ENCODE measurements at places on chromosomes 5 and 9. TPM values are rescaled to one million over a fixed set of nuclear protein-coding genes. Genes with fewer than 3 reads are reported as not detected.

DNA sequence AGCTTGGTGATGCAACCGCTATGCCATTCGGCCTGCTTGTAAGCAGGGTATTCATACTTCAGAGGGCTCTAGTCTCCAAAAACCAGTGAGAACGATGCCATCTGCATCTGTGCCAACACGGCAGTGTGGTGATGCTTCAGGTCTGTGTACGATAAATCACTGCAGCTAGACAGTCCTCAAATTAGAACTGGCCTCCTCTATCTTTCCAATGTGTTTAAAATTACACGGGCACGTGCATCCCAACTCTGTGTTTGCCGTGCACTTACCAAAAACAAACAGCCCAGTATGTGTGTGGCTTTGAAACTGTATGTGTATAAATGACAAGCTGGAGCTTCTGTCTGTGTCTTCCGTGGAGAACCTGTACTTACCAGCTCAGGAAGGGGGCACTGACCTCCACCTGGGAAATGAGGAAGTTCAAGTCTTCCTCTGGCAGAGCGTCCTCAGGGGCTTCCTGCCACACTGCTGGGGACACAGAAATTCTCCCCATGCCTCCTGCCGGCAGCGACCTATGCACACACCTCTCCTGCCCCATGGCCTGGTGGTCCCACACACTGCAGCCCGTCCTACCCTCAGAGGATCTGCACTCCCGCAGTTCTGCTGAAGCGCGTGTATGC, 12.3 kb downstream of the MED10 start:
- no peaks in the 10 kb centered on the region for H3K27me3 ChIP-seq
- no peak overlapping the region for H3K4me3 ChIP-seq
- no peaks in the 10 kb centered on the region for H3K4me1 ChIP-seq

GRCh38 chr5:8185852-8186251, 316.9 kb downstream of the MTRR start:
- H3K27ac ChIP-seq = no peak overlapping the region
- H3K4me1 ChIP-seq = no peaks in the 10 kb centered on the region
- no peak for DNase-seq
- H3K4me3 ChIP-seq = no peak overlapping the region
- no peaks in the 10 kb centered on the region for H3K36me3 ChIP-seq
- no peaks in the 10 kb centered on the region for H3K27me3 ChIP-seq

- H3K36me3 ChIP-seq = no peaks in the 10 kb centered on the region
- no peak for DNase-seq
- no peak overlapping the region for H3K27ac ChIP-seq
- no peaks in the 10 kb centered on the region for H3K27me3 ChIP-seq
- H3K4me1 ChIP-seq = no peaks in the 10 kb centered on the region
- H3K4me3 ChIP-seq = no peak overlapping the region
Measured at GRCh38 chr9:22740781-22741180, 294.2 kb downstream of the DMRTA1 start.

Gene FBXL7
- polyA plus RNA-seq = 6.3 TPM

Gene CD14
- polyA plus RNA-seq = 0.19 TPM

DNA sequence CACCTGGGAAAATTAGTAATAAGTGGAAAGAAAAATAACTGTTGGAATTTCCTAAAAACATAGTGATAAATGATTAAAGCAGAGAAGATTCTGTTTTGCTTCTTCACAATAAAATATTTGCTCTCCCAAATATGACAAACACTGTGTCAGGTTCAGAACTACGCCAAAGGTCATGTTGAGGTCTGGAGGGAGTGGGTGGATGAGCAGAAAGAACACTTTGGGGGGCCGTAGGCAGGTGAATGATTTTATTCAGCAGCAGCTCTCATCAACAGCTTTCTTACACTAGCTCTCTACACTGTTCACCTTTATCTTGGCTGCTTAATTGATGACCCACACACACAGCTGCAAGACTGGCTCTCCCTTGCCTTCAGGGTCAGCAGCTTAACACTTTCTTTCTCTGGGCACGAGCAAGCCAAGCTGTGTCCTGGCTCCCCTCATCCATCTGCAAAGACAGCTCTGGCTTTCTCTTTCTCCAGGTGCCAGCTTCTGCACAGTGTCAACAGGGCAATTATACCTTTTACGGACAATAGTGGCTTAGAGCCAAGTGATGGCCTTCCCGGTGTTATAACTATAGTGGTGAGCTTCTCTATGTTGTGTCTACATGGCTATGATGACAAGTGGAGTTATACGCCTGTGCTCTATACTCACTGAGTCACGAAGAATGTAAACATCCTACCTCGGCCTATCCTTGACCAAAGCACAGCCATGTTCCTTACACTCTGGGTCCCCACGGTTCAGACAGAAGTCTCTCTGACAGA, 18.9 kb upstream of the GPX8 start:
- H3K4me1 ChIP-seq = no peaks in the 10 kb centered on the region
- H3K4me3 ChIP-seq = no peak overlapping the region
- no peak for DNase-seq
- H3K27me3 ChIP-seq = peaks cover 13% of the 10 kb centered on the region
- no peaks in the 10 kb centered on the region for H3K36me3 ChIP-seq

DNA sequence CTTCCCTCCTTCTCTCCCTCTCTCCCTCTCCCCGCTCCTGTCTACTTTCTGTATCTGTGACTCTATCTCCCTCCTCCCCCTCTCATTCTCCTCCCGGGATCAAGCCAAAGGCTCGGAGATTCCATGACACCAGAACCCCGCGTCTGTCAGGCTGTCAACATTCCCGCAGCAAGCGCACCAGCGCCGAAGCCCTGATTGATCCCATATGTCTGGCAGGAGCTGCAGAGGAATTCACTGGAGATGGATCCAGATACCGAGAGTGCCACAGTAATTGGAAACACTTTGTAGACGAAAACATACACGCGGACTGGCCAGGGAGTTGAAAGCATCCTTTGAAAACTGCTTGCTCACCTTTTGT, 300 bp upstream of the SVEP1 start:
- H3K27me3 ChIP-seq = peaks cover 16% of the 10 kb centered on the region
- H3K4me1 ChIP-seq = peaks cover 16% of the 10 kb centered on the region
- H3K4me3 ChIP-seq = peak overlapping the region; percentile 63
- H3K36me3 ChIP-seq = no peaks in the 10 kb centered on the region
